ENCODE measurements at places on chromosomes 3 and 15.

DNA sequence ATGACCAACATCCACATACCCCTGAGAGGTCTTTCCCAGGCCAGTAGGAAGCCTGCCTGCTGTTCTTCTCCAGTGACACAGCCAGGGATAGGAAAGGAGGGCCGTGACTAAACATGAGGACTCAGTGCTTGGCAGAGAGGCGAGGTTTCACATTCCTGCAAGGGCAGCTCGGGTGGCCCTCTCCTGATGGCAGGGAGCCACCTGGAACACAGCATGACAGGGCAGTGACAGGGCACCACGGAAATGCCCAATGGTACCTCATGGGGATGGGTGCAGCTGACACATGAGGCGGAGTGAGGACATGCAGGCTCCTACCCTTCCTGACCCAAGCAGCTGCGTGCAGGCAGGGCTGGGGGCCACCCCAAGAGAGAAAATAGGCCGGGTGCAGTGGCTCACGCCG lies 7.4 kb upstream of the TGM5 start:
- no peak for DNase-seq

DNA sequence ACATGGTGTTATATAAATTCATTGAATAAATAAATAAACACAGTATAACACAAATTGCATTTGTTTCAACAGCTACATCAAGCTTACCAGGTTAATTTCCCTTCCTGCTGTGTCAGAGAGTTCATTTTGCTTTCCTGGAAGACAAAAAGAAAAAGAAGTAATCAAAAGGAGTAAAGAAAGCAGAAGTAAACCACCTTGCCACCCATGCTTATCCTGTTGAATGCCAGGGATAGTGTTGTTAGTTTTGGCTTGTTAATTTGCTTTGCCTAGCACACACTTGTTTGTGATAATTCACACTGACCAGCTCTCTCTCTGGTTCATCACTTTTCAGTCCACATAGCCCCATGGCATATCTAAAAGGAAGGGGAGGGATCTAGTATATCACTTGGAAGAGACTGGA lies 29.6 kb downstream of the BTLA start:
- DNase-seq, result no peak

GRCh38 chr3:178255315-178255714 lies 280.9 kb upstream of the KCNMB2 start:
- DNase-seq, result no peak

- no peak for DNase-seq
Measured at GRCh38 chr3:52433328-52433995, 11.4 kb downstream of the SEMA3G start.

DNA sequence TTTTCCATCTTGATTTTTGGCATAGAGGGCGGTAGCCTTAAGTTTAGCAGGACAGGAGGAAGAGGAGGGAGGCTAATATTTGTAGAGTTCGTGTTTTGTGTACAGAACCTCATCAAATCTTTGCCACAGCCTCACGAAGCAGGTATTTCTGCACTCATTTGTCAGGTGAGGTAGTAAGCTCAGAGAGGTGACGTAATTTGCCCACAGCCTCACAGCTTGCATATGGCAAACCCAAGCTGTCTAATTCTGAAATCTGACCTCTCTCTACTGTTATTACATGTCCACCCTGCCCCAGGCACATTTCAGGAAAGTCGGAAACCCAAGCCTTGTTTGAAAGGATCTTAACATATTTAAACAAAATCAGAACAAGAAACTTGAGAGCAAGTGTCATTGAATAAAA lies 91.1 kb upstream of the TPM1 start:
- DNase-seq, result no peak

- DNase-seq, result no peak
Measured at GRCh38 chr3:187958432-187959003, 195.4 kb upstream of the LPP start.
